SW 1271 (cell line): ENCODE measurements at places on chromosomes 16 and 17.

- no peak for DNase-seq
Observed at GRCh38 chr17:81412490-81413093, 17.3 kb downstream of the BAHCC1 start.

DNA sequence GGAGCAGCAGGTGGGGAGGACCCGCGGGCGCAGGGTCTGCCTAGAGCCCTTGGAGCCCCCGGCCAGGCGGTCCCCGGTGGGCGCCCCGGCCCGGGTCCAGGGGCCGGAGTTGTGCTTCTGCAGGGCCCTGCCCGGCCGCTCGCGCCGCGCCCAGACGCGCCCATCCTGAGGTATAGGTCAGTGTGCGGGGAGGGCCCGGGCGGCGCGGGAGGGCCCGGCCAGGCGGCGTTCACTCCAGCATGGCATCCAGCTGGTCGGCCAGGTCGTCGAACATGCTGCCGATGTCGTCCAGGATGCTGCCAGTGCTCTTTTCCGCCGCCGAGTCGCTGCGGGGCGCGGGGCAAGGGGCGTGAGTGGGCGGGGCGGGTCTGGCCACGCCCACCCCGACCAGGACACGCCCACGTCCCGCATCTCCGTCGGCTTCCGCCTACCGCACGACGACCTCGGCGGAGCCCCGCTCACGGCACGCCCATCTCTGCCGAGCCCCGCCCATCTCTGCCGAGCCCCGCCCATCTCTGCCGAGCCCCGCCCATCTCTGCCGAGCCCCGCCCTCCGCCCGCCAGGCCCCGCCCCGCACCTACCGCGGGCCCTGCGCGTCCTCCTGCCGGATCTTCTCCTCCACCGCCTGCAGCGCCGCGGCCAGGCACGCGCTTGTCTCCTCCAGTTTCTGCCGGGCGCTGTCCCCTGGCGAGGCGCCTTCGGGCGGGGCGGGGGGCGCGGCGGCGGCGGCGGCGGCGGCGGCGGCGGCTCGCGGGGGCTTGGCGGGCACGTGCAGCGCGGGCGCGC is 17.9 kb downstream of the CASKIN1 start:
- DNase-seq, result no peak

DNA sequence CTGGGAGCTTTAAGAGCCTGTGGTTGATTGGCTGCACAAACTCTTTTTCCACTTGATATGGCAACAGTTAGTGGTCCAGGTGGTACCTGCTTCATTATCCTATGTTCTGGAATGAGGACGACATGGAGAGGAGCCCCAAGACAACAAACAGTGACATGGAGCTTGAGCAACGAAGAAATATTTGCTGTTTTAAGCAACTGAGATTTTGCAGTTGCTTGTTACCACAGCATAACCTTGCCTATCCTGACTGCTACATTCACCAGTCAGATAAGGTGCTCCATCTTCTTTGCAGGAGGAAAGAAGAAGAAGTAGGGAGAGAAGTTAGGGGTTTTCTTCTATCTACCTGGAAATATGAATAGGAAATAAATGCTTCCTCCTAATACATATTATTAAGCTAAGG is 7.5 kb upstream of the ODF4 start:
- no peak for DNase-seq

GRCh38 chr17:61168506-61168905 is 231.1 kb upstream of the TBX2 start:
- DNase-seq, result no peak

- DNase-seq, result no peak
Observed at GRCh38 chr17:74641224-74641957, 17.9 kb upstream of the CD300E start.

DNA sequence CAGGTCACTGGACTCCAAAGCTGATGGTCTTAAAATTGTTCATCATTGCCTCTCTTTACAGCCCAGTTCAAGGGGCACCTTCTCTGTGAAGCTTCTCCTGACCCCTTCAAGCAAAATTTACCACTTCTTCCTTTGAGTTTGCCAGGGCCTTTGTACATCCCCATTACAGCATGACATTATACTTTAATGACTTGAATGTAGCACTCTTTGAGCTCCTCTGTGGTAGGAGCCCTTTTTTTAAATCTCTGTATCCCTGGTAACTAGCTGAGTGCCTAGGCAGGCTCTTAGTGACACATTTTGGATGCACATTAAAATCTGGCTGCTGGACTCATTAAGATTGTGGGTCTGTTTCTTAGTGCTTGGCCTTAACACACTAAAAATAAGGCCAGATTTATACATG is 412.1 kb downstream of the CA10 start:
- DNase-seq, result no peak

- no peak for DNase-seq
Observed at GRCh38 chr17:4440690-4441686, 7.2 kb downstream of the SPNS3 start.

DNA sequence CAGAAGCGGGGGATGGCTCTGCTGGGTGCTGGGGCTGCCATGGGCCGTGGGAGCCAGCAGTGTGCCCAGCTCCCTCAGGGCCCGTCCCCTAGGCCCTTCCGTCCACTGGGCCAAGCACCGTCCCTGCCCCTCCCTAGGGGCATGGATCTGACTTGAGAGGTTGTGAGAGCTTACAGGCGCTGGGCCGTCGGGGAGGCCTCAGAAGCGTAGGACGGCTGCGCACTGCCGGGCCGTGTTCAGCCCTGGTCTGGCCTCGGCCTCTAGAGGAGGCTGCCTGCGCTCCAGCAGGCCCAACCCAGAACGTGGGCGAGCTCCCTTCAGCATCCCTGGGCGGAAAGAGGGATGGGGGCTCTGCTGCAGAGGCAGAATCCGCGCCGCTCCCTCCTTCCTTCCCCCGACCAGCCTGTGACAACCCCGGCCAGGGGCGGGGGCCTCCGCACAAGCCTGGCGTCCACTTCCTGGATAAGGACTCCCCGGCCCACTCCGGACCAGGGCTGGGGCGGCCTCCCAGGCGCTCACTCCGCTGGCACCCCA is 685 bp upstream of the MPG start:
- no peak for DNase-seq

- no peak for DNase-seq
Observed at GRCh38 chr17:3954976-3955672, 9.1 kb downstream of the ATP2A3 start.

- no peak for DNase-seq
Observed at GRCh38 chr17:31877341-31877740, 18.3 kb upstream of the COPRS start.

GRCh38 chr17:34337701-34338100 is 18.5 kb downstream of the CCL8 start:
- DNase-seq, result no peak

GRCh38 chr17:77952368-77952767 is 6.1 kb upstream of the TNRC6C start:
- no peak for DNase-seq

DNA sequence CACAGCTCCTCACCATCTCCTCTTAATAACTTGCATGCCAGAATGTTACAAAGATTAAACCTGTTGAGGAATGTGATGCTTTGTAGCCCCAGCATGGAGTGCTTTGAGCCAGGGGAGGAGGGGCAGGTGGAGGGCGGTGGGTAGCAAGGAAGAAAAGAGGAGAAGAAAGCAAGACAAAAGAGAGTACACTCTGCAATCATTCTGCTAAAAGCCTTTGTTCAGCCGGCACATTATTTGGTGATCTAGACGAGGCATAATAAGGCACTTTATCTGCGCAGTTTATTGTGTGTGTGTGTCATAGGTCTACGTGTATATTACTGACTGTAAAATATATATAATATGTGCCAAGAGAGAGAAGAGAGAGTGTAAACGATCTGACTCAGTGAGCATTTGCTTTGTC is 139.1 kb downstream of the SOX9 start:
- DNase-seq, result no peak

DNA sequence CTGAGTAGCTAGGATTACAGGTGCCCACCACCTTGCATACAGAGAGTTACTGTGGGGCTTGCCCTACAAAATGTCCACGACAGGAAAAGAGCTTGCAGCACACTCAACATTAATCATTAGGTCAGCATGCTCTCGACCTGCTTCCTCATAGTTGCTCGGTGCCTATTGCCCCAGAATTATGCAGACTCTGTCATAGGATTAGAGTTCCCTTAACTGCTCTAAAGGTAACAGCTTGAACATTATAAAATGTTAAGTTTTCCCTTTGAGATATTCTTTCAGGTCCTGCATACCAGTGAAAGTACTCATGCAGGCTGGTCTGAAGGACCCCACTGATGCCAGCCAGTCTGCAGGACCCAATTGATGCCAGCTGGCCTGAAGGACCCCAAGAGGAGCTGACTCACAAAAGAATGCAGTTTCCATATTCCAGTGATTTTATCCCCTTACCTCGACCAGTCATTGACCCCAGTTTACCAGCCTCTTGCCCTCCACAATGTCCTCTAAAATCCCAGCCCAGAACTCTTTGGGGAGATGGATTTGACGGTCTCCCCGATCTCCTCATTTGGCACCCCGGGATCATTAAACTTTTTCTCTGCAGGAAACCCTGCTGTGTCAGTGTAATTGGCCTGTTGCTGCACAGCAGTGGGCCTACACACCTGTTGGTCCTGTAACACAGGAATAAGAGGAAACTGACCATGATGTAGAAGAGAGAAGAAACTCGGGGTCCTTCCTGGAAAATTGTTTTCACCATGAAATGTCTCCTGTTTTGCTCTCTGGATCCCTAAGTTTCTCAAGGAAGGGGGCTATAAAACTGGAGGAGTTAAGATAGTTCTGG is 10.6 kb downstream of the ICAM2 start:
- DNase-seq, result no peak

GRCh38 chr17:77948690-77949114 is 9.8 kb upstream of the TNRC6C start:
- DNase-seq, result peak; percentile 13

DNA sequence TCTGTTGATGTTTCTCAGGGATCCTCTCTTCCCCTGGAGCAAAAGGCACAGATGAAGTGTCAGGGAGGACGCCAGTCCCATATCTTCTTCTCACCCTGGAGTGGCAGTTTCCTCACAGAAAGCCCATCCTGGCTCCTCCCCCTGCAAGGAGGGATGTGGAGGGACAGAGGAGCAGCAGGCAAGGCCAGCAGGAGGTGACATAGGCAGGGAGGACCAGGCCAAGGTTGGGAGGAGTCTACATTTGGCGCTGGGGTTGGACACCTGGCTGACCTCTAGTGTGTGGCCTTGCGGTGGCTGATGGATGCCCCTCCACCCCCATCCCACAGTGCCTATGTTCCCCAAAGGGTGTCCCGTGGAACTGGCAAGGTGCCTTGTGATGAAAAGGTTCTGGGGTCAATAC is 125.4 kb downstream of the SEC14L1 start:
- DNase-seq, result no peak

GRCh38 chr16:68645494-68646388 is 631 bp downstream of the CDH3 start:
- no peak for DNase-seq

- DNase-seq, result no peak
Observed at GRCh38 chr17:33896263-33896662, 358.8 kb upstream of the CCL2 start.

- no peak for DNase-seq
Observed at GRCh38 chr16:85360323-85361277, 248.3 kb upstream of the CIBAR2 start.

DNA sequence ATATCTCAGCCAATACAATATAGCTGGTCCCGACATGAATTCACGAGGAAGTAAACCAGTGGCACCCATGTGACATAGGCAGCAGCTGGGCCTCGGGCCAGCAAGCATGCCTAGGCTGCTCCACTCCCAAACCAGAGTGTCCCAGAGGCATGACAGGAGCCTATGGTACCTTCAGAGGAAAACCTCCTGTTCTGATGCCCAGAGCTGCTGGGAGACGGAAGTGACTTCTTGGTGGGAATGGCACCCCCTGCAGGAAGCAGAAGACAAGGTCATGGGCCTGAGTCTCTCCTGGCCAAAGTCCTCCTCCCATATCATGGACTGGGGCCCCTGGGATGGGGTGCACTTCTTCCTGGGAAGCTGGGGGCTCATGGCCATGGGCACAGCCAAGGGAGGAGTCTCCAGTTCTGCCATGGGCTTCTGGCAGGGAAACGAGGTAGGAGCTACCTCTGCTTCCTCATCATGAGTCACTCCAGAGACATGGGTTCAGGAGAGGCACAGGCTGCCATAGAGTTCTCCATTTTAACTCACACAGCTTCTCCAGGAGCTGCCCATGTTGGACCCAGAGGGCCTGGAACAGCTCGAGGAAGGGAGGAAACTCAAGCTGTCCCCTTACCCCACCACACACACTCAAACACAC is 13.4 kb downstream of the FBF1 start:
- DNase-seq, result no peak

DNA sequence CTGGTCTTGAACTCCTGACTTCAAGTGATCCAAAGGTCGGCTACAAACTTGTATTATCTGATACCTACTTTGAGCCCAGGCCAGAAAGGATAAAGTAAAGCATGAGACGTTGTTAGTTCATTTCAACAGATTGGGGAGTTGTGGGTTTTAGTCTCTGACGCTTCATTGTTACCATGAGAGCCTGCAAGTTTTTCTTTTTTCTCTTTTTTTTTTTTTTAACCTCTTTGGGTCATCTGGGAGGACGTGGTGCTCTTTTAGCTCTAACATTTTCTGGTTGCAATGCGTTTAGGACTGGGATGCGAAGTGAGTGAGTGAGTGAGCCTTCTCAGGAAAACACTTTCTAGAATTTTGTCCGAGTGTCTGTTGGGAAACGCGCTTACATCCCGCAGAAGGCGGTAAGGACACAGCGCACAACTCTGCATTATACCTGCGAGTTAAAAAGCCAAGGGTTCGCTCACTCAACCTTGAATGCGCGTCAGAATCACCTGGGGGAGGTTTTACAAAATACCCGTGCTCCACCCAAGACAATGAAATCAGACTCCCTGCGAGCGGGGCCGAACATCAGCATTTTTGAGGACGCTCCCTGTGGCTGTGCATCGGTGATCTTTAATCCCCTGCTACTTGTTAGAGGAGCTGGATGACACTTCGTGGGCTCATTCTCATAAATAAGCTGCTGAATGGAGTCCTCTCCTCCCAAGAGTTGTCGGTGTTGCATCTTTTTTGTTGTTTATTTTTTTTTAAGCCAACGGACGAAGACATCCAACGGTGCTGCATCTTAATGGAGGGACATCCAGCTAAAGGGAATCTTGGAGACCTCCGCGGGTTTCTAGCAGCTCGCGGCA is 629 bp upstream of the RNF135 start:
- no peak for DNase-seq

- no peak for DNase-seq
Observed at GRCh38 chr17:2237950-2238349, 65.6 kb downstream of the SMG6 start.

DNA sequence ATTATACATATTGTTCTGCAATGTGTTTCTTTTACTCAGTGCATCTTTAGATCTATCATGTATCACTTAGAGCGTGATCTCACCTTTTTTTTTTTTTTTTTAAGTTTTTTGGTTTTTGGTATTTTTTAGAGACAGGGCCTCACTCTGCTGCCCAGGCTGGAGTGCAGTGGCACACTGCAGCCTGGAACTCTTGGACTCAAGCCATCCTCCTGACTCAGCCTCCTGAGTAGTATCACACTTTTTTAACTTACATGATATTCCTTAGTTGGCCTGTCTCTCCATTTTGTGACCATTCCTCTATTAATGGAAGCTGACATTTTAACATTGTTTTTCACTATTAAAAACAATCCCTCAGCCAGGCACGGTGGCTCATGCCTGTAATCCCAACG is 4.7 kb upstream of the MPO start:
- DNase-seq, result no peak

- DNase-seq, result no peak
Observed at GRCh38 chr17:27158382-27158781, 135.5 kb upstream of the WSB1 start.

- no peak for DNase-seq
Observed at GRCh38 chr16:74249254-74249653, 47.4 kb upstream of the PSMD7 start.

- no peak for DNase-seq
Observed at GRCh38 chr16:29701214-29701555, 22.2 kb downstream of the QPRT start.

- DNase-seq, result no peak
Observed at GRCh38 chr17:49388692-49389513, 25.8 kb downstream of the PHB1 start.
